ENCODE measurements at places on chromosomes 6 and 20. TPM values are rescaled to one million over a fixed set of nuclear protein-coding genes. Genes with fewer than 3 reads are reported as not detected.

RNF217 gene
- total RNA-seq, result 13.4 TPM

PARD6B gene
- 3.5 TPM for total RNA-seq

RMND1 gene
- 44.9 TPM for total RNA-seq

WFDC10B gene
- not detected for total RNA-seq

ARHGAP40 gene
- under 0.01 TPM for total RNA-seq

B4GALT5 gene
- 19.0 TPM for total RNA-seq

IL17F gene
- total RNA-seq, result not detected

TMEM200A gene
- 116 TPM for total RNA-seq

MTCH1 gene
- total RNA-seq, result 238 TPM

DOK5 gene
- 14.6 TPM for total RNA-seq

SLC35F1 gene
- 0.12 TPM for total RNA-seq

CST3 gene
- 117 TPM for total RNA-seq

RAMACL gene
- 2.3 TPM for total RNA-seq

PNLDC1 gene
- not detected for total RNA-seq

DPPA5 gene
- total RNA-seq, result not detected

LIN28B gene
- total RNA-seq, result not detected

BPIFB1 gene
- total RNA-seq, result not detected

SUPT3H gene
- 10.3 TPM for total RNA-seq

PROKR2 gene
- not detected for total RNA-seq

MOG gene
- not detected for total RNA-seq

PRSS35 gene
- total RNA-seq, result 3.2 TPM

BPI gene
- total RNA-seq, result not detected

BANF2 gene
- not detected for total RNA-seq

TPX2 gene
- 104 TPM for total RNA-seq

PHACTR1 gene
- total RNA-seq, result 1.4 TPM

MAP7 gene
- total RNA-seq, result 1.4 TPM

LBP gene
- total RNA-seq, result not detected

ABHD16B gene
- not detected for total RNA-seq

TP53INP2 gene
- 1.3 TPM for total RNA-seq

DEFB124 gene
- total RNA-seq, result not detected

PRKN gene
- 3.4 TPM for total RNA-seq

KCNQ5 gene
- total RNA-seq, result 1.00 TPM

COL21A1 gene
- 6.2 TPM for total RNA-seq

CD24 gene
- 1.2 TPM for total RNA-seq

HLA-DOB gene
- 0.12 TPM for total RNA-seq

ADGRF5 gene
- under 0.01 TPM for total RNA-seq

All from uterine smooth muscle cell (primary cell).